ENCODE measurements at places on chromosomes 5 and 9. TPM values are rescaled to one million over a fixed set of nuclear protein-coding genes. Genes with fewer than 3 reads are reported as not detected.
A peak's percentile ranks its signal among the peaks of the same experiment; 100 is the strongest.

IFNB1 gene
- total RNA-seq = 0.87 TPM

PCDHA6 gene
- not detected for total RNA-seq

OR2V2 gene
- total RNA-seq = not detected

ANKRD55 gene
- not detected for total RNA-seq

ABLIM3 gene
- not detected for total RNA-seq

DNA sequence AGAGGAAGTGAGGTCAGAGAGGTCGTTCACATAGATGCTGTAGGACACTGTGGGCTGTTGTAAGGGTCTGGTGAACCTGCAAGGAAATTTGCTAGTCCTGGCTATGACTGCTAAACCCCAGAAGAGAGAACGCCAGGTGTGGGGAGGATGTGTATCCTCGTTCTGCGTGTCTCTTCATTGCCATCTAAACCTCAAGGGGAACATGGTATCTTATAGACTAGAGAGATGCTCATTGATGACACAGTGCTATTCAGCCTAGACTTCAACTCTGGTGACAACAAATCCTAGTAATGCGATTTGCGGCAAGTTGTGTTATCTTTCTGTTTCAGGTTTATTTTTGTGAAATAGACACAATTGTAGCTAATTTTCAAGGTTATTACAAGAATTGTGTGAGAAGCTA is 140.2 kb downstream of the ADAMTSL1 start:
- H3K4me1 ChIP-seq = no peaks in the 10 kb centered on the region
- H3K27me3 ChIP-seq = no peaks in the 10 kb centered on the region
- H3K4me3 ChIP-seq = no peak overlapping the region
- no peak overlapping the region for H3K27ac ChIP-seq

DNA sequence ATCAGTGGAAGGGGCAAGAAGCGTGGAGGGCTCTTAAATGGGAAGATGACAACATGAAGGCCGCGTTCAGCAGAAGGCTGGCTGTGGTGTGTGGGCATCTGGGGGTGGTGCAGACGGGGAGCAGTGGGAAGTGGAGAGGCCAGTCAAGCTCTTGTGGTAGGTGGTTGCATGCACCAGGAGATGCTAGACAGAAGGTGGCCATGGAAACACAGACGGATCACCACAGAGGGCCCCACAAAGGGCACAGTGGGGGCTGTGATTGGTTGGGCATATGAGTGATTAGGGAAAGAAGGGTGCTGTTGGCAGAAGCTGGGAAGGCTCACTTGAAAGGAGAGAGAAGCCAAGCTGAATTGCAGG is 14.7 kb downstream of the MTMR12 start:
- H3K4me3 ChIP-seq = no peak overlapping the region
- peak overlapping the region; percentile 63 for H3K27ac ChIP-seq
- peaks cover 11% of the 10 kb centered on the region for H3K36me3 ChIP-seq
- peak; percentile 56 for DNase-seq
- H3K27me3 ChIP-seq = no peaks in the 10 kb centered on the region

DNA sequence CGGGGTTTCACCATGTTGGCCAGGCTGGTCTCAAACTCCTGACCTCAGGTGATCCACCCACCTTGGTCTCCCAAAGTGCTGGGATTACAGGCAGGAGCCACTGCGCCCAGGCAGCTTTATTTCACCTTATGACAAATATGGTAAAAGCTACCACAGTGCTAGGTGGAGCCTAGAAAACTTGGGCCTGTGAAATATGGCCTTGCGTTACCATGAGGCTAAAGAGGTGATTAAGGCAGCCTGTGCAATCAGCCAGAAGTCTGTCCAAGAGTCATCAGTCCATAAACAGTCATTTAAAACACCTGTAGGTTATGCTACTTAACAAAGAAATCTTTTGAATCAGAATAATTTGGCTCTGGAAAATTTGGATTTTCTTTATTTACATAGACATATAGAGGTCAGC is 114.8 kb upstream of the ANKH start:
- H3K27me3 ChIP-seq = no peaks in the 10 kb centered on the region
- H3K36me3 ChIP-seq = no peaks in the 10 kb centered on the region
- no peak overlapping the region for H3K4me3 ChIP-seq
- DNase-seq = no peak

DNA sequence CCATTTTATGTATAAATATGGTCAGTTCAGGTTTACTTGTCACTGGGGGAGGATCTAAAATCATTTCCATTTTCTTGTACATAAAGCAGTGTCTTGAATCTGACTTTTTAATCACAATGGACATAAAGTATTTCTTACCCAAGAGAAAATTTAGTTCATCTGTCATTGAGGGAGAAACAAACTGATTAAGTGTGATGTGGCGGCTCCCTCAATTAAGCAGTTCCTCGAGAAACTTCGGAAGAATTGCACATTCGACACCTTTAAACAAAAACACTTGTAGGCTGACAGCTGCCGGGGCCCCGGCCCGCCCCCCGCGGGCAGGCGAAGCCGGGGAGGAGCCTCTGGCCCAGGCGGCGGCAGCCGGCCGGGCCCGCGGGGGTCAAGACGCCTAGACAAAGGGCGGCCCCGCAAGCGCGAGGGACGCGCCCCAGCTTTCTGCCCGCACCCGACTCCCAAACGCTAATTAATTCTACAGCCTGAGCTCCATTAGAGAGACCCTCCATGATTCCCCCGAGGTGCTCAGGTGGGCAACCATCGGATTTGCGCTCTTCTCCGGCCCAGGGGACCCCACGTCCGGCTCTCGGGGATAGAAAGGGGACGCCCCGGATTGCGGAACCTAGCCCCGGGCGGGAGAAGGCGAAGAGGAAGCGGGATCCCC is 750 bp downstream of the TRIM36 start:
- peak overlapping the region; percentile 78 for H3K4me3 ChIP-seq
- H3K27me3 ChIP-seq = peaks cover 52% of the 10 kb centered on the region
- H3K36me3 ChIP-seq = peaks cover 3% of the 10 kb centered on the region
- peaks cover 10% of the 10 kb centered on the region for H3K4me1 ChIP-seq
- DNase-seq = no peak

GRCh38 chr5:53076014-53076583 is 33.5 kb downstream of the MOCS2 start:
- H3K4me1 ChIP-seq = peaks cover 7% of the 10 kb centered on the region
- H3K4me3 ChIP-seq = no peak overlapping the region
- H3K36me3 ChIP-seq = no peaks in the 10 kb centered on the region
- H3K27me3 ChIP-seq = peaks cover 20% of the 10 kb centered on the region
- DNase-seq = no peak

GRCh38 chr5:143572671-143573070 is 169.2 kb upstream of the NR3C1 start:
- H3K27me3 ChIP-seq = no peaks in the 10 kb centered on the region
- H3K27ac ChIP-seq = no peak overlapping the region
- no peak overlapping the region for H3K4me3 ChIP-seq
- peaks cover 2% of the 10 kb centered on the region for H3K4me1 ChIP-seq

- H3K36me3 ChIP-seq = peaks cover 49% of the 10 kb centered on the region
- H3K4me1 ChIP-seq = peaks cover 55% of the 10 kb centered on the region
- peak overlapping the region; percentile 43 for H3K27ac ChIP-seq
Measured at GRCh38 chr9:135908093-135908753, 877 bp upstream of the CAMSAP1 start.

- H3K36me3 ChIP-seq = no peaks in the 10 kb centered on the region
- H3K4me1 ChIP-seq = no peaks in the 10 kb centered on the region
- H3K27me3 ChIP-seq = peaks cover 2% of the 10 kb centered on the region
- DNase-seq = no peak
- no peak overlapping the region for H3K27ac ChIP-seq
- no peak overlapping the region for H3K4me3 ChIP-seq
Measured at GRCh38 chr9:18261181-18261580, 212.8 kb upstream of the ADAMTSL1 start.

- H3K4me1 ChIP-seq = no peaks in the 10 kb centered on the region
- no peaks in the 10 kb centered on the region for H3K27me3 ChIP-seq
- H3K36me3 ChIP-seq = no peaks in the 10 kb centered on the region
- no peak for DNase-seq
Measured at GRCh38 chr5:129972465-129973141, 68.3 kb downstream of the CHSY3 start.

DNA sequence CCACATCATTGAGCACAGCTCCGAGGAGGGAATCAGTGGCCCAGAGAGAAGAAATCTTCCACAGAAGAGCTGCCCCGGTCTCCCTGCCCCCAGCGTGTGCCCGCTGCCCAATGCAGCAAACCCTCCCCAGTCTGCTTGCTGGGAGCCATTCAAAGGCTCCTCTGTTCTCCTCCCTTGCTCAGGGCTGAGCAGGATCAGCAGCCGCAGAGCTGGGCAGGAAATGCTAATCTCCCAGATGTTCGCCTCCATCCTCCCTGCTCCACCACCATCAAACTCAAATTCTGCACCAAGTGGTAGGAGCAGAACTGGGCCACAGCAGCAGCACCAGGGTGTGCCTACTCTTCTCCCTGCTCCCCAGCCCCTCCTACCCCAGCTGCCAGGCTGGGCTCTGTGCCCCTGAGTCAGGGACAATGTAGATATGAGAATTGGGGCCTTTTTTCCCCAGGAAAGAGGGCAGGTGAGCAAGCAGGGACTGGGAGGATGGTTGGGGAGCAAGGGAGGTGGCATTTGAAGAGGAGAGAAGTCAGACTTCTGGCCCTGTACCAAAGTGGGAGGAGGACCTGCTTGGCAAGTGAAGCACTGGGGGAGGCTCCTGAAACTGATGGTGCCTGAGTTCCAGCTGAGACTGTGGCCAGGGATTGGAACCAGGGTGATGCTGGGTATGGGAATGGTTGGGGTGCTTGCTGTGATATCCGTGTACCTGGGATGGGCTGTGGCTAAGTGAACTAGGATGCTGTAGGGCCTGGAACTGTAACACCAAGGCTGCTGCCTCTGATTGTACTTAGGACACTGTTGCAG is 1.9 kb upstream of the PCDH1 start:
- no peak for DNase-seq
- H3K27me3 ChIP-seq = peaks cover 69% of the 10 kb centered on the region
- peaks cover 18% of the 10 kb centered on the region for H3K4me1 ChIP-seq
- H3K4me3 ChIP-seq = no peak overlapping the region
- H3K27ac ChIP-seq = no peak overlapping the region

All from activated CD8-positive, alpha-beta T cell treated with anti-CD3 and anti-CD28 coated beads for 36 hours (primary cell).